ENCODE measurements at places on chromosomes 3 and 15. TPM values are rescaled to one million over a fixed set of nuclear protein-coding genes. Genes with fewer than 3 reads are reported as not detected.
A peak's percentile ranks its signal among the peaks of the same experiment; 100 is the strongest.

GRCh38 chr3:53883008-53883407 lies 1.1 kb upstream of the ACTR8 start:
- no peaks in the 10 kb centered on the region for H3K27me3 ChIP-seq
- H3K4me3 ChIP-seq: no peak overlapping the region
- H3K36me3 ChIP-seq: peaks cover 42% of the 10 kb centered on the region
- H3K4me1 ChIP-seq: peaks cover 8% of the 10 kb centered on the region

Gene MKRN3
- total RNA-seq: 3.4 TPM

DNA sequence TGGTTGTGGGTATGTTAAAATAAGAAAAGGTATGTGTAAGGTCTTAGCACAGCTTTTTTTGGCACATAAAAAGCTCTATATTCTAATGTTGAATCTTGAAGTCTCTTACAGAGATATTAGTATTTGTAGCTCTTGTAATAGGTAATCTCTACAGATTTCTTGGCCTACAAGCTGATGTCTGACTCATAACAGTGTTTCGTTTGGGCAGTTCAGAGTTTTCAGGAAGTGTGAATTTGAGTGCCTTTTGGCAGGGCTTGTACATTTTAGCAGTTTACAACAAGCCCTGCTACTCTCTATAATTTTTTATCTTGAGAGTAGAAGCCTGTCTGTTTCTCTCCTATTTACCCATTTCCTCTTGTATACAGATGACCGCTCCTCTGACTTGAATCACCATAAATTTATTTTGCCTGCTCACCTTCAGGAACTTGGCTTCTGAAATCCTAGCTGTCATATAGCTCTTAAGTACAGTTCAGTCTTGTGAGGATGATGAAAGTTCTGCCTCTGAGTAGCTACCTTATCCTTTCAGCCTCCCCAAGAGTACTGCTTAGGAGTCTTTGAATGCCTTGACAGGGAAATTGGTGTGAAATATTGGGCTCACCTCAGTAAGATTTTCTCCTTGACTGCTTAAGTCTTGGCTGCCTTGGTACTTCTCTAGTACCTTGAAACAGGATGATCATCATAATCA lies 419.9 kb upstream of the RARB start:
- peak overlapping the region; percentile 37 for H3K27ac ChIP-seq
- no peaks in the 10 kb centered on the region for H3K27me3 ChIP-seq
- H3K4me3 ChIP-seq: no peak overlapping the region
- no peak for DNase-seq

Gene STARD5
- 4.8 TPM for total RNA-seq

GRCh38 chr3:62525281-62525680 lies 151.9 kb upstream of the FEZF2 start:
- H3K4me3 ChIP-seq: no peak overlapping the region
- no peak for DNase-seq
- no peaks in the 10 kb centered on the region for H3K4me1 ChIP-seq
- no peak overlapping the region for H3K27ac ChIP-seq
- H3K36me3 ChIP-seq: no peaks in the 10 kb centered on the region

DNA sequence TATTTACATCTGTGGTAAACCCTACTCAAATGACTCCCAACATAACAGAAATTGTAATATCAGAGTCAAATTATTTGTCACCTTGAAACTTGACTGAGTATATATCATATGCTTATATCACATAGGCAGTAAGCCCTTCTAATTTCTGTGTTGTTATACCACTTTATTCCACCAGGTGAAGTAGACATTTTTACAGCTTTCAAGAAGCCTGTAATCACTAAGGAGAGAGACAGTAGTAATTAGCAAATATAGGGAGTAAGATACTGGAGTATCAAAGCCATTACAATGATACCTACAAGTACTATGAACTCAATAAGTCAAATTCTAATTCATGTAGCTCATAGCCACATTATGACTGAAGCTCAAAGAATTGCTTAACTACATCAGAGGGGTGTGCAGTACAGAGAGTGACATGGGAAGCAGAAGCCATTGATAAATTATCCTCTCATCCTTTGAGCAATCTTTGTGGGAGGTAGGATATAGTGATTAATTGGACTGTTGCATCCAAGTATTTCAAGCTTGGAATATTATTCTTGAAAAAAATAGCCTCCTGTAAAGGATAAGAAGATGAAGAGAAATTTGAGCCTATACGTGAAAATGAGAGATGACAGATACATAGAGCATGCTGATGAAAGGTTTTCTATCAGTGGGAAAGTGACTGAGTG lies 1005.9 kb downstream of the ZPLD1 start:
- H3K4me3 ChIP-seq: no peak overlapping the region
- H3K4me1 ChIP-seq: no peaks in the 10 kb centered on the region
- no peaks in the 10 kb centered on the region for H3K27me3 ChIP-seq
- H3K36me3 ChIP-seq: no peaks in the 10 kb centered on the region

Gene BNC1
- total RNA-seq: not detected

GRCh38 chr15:71566226-71566625 lies 244.1 kb upstream of the NR2E3 start:
- H3K36me3 ChIP-seq: no peaks in the 10 kb centered on the region
- DNase-seq: no peak
- H3K4me1 ChIP-seq: no peaks in the 10 kb centered on the region
- no peaks in the 10 kb centered on the region for H3K27me3 ChIP-seq

DNA sequence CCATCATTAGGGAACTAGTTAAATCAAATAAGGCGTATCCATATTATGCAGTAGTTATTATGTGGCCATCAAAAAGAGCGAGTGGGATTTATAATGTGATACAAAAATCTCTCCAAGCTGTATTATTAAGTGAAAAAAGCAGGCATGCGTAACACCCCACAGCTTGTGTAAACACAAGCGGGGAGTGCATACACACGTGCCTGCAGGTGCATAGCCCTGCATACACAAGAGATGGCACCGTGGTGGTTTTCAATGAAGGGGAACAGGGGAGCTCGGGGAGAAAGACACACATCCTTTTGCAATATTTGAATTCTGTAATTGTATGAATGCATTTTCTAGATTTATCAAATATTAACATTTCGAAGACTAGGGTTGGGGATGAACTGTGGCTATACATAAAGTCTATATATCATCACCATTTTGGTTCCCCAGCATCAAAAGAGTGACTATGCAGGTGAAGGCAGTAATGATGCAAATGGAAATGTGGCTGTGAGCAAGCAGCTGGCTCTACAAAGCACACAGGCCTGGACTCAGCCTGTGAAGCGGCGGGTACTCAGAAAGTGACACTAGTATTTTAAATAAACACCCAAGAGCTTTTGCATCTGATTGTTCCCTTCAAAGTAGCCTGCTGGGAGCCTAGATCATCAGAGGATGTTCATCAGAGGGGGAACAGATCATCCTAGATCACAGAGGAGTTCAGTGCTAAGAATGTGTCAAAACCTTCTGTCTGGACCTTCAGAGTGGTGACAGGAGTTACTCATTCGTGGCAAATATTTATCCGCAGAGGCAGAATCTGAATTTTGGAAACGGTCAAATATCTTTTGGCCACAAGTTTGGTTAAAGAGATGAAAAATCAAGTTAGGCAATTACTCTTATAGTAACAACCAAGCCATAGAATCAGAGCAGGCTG lies 9.4 kb upstream of the KIF7 start:
- no peak overlapping the region for H3K4me3 ChIP-seq
- no peaks in the 10 kb centered on the region for H3K36me3 ChIP-seq
- DNase-seq: no peak
- no peaks in the 10 kb centered on the region for H3K27me3 ChIP-seq

Gene ATP10A
- total RNA-seq: 26.7 TPM

DNA sequence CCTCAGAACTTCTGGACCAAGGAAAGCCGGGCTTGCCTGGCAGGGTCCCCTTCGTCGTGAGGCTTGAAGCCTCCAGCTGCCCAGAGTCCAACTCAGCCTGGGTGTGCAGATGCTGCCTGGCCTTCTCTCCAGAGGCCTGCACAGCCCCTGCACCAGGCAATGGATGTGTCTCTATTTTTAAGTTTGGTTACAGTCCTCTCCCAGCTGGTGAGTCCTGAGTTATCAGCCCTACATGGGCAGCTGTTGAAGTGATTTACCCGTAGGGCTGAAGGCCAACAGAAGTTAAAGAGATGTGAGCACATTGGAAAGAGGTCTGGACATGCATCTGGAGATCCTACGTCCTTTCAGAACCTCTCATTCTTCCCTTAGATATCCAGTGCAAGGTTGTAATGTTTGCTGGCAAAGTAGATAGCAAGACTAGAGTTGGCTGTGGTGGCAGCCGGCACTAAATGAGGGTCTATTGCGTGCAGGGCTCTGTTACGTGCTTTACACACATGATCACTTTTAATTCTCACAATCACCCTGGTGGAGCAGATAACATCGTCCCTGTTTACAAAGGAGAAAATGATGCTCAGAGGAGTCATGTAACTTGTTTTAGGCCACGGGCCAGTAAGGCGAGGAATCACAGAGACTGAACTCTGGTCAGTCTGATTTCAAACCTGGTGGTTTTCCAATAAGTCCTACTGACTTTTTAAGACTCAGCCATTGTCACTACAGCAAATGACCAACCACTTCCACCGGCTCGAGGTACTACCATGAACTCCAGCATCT lies 9.9 kb downstream of the FYCO1 start:
- peaks cover 81% of the 10 kb centered on the region for H3K4me1 ChIP-seq
- H3K27me3 ChIP-seq: no peaks in the 10 kb centered on the region
- DNase-seq: no peak
- peak overlapping the region; percentile 94 for H3K27ac ChIP-seq
